ENCODE measurements at places on chromosomes 12 and 14.

DNA sequence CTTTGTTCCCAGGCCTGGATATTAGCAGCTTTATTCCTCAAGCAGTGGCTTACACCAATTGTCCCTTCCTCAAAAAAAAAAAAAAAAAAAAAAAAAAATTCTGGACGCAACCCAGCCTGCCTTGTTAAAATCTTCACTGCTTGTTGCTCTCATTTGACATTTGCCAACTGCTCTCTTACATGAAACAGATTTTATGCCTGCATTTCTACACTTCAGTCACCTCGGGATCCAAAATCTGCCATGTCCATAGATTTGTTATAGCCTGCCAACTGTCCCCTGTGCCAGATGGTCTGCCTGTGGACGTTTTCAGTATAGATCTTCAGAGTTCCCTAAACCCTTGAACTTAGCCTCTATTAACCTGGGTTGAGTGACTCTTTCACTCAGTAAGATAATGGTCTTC lies 651.5 kb downstream of the FSCB start:
- DNase-seq = no peak

DNA sequence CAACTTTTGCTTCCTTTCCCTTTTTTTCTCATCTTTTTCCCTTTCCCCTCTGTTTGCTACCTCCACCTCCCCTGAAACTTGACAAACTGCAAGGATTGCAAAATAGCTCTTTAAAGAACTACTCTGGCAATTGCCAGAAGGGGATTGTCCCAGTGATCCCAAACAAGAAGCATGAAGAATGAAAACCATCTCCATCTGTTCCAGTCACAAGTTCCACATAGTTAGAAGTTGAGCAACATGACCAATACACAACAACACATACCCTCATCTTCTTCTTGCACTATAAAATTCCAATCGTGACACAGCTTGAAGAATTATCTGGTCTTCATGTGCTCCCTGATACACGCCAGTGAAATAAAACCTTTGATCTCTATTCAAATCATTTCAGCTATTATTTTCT lies 93.7 kb upstream of the USP15 start:
- no peak for DNase-seq

DNA sequence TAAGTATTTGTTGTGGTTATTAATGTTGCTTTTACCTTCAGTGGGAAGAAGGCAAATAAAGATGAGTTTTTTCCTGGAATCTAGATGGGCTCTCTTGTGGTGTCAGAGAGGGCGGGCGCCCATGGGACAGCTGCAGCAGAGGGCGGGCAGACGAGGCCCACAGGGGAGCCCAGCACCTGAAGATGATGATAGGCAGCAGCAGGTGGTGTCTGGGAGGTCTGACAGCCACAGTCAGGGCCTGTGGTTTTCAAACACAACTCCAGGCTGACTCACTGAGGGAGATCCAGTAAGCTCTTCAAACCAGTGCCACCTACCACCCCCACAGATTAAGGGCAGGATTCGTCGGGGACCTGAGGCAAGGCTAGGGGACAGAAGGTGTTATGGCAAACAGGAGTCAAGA lies 42.8 kb downstream of the NKX2-1 start:
- peak; percentile 68 for DNase-seq

DNA sequence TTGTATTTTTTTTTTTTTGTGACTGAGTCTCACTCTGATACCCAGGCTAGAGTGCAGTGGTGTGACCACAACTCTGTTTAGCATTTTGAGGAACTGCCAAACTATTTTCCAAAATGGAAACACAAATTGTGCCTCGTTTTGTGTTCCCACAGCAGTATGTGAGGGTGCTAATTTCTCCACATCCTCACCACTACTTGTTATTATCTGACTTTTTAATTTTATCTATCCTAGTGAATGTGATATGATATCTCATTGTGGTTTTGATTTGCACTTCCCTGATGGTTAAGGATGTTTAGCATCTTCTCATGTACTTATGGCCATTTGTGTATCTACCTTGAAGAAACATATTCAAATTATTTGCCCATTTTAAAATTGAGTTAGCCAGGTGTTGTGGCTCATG lies 62.4 kb downstream of the SRGAP1 start:
- DNase-seq = no peak

DNA sequence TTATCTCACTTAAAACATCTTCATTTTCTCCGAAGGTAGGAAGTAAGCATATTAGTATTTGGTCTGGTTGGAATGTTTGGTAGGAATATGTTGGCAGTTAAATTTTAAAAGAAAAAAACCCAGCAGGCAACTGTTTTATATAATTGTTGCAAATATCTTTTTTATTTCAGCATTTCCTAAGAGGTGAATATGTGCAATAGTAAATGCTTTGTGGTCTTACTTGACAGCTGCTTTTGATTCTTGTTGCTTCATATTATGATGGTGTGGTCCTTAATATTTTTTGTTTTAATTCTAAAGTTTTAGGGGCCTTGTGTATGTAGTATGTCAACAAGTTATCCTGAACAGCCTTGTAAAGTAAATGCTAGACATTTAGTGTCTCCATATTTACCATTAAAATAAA lies 6.3 kb downstream of the TRAFD1 start:
- DNase-seq = no peak

GRCh38 chr12:47943623-47944340 lies 19.6 kb upstream of the TMEM106C start:
- DNase-seq = no peak

DNA sequence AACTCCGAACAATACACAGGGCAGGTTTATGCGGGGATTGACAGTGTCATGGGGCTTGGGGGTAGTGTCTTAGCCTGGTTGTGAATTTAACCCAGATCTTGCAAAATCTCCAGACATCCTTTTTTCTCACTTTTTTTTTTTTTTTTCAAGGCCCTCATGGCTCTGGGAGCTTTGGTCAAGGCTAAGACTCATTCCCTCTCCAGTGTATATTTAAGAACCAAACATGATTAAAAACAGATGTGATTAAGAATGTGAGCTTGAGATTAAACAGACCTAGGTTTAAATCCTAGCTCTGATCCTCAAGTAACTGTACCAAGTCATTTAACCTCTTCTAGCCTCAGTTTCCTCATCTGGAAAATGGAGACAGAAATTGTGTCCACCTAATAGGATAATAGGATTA lies 151.7 kb upstream of the FUT8 start:
- no peak for DNase-seq

GRCh38 chr14:82855912-82856391 lies 1322.3 kb upstream of the SEL1L start:
- no peak for DNase-seq

DNA sequence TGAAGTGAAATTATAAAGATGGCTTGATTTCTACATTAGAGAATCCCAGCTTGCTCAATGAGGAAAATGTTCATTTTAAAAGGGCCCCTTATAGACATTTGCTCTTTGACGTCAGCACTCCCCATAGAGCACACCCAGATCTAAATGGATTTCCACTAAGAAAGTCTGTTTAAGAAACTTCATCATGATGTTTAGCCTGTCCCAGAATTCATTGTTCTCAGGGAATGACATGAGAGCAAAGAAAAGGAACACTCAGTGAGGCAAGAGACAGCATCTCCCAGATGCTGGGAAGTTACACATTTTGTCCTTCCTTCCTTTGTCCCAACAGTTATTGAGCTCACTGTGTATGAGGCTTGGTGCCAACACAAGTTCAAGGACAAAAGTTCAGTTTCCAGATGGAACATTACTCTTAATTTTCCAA lies 4.9 kb downstream of the PHLDA1 start:
- no peak for DNase-seq

DNA sequence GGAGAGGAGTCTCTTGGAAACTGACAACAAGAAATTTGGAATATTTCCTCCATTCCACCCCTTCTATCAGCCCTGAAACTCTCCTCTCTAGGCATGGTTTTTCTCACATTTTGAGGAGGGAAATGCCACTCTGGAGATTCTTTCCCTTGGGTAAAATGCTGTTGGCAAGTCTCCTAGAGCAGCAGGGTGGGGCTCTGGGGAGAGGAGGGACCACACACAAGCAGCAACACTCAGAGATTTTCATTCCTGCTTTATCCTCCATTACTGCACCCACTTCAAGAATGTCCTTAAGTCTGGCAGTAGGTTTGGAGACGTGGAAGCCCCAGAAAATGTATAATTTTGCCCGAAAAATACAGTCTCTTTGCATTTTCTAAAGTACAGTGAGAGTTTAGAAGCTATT lies 130.8 kb upstream of the FLRT2 start:
- no peak for DNase-seq

GRCh38 chr12:59055204-59055860 lies 135.0 kb upstream of the LRIG3 start:
- no peak for DNase-seq

All from NCI-H2029 treated with DMSO at 0.1 percent for 48 hours (cell line).